ENCODE measurements at places on chromosomes 13 and 19.

DNA sequence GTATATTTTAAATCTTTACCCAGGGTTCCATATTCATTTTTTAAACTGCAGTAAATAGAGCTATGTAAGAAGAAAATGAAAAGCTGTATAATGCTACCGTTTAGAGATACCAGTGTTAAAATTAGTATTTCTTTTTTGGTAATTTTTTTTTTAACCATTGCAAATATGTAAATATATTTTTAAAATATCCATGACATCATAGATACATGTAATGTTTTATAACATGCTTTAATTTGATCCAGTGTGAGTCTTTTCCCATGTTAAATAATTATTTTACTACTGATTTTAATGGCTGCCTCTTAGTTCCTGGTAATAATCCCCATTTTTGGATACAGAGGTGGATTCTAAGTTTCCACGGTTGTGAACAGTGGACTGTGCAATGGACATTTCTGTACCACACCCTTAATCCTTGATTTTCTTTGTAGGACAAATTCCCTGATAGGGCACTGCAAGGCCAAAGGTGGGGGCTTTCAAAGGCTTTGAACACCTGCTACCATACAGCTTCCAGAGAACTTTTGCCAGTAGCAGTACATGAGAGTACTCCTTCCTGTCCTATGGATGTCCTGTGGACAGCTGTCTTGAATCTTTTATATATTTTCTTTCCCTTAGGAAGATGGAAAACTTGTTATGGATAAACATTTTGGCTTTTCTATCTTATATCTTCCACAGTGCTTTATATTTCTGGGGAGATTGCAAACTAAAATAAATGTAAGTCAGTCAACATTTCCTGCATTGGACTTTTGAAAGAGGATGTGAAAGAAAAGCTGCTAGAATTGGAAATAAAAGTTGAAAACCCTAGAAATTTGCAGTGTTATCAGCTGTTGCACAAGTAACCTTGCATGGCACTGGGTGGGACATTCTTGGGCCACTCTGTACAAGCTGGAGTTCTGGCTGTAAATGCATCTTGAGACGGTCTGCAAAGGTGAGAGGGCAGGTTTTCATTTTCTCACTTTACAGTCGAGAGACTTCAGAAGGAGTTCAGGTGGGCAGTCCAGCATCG lies 46.8 kb downstream of the ARHGEF7 start:
- DNase-seq: no peak

- DNase-seq: no peak
Observed at GRCh38 chr19:21655540-21656126, 111.7 kb downstream of the ZNF100 start.

DNA sequence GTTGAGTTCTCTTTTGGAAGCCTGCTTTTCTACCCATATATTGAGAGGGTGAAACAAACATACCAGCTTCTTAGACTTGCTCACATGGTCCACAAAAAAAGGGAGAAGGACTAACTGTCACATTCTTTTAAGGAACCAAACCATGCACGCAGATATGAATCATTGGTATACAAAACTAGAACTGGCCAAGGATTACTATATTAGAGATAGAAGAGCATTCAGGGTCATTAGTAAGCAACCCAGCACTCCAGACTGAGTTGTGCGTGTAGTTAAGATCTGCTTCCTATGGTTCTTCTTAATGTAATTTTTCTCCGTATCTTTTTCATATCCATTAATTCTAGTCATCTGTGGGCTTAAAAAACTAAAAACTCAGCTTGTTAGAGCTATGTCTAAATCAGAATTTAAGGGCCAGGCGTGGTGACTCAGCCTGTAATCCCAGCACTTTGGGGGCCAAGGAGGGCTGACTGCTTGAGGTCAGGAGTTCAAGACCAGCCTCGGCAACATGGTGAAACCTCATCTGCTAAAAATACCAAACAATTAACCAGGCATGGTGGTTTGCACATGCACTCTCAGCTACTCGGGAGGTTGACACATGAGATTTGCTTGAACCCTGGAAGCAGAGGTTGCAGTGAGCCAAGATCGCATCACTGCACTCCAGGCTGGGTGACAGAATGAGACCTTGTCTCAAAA lies 19.6 kb downstream of the ALG5 start:
- DNase-seq: no peak

DNA sequence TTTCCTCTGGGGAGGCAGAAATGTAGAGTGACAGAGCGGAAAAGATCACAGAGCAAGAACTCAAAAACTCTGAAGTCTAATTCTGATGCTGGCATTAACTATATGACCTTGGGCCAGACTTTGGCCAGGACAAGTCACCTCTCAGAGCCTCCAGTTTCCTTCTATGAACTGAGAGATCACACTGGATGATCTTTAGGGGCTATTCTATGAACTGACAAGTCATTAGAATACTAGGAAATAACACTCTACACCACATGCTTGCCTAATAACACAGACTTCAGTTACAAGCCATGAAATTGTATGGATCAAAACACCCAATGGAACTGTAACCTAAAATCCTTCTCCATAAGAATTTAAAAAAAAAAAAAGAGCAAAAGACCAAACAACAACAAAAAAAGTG lies 16.9 kb downstream of the SLC25A30 start:
- no peak for DNase-seq

- DNase-seq: peak; percentile 41
Observed at GRCh38 chr13:113652404-113653263, 5.4 kb downstream of the ATP4B start.

- DNase-seq: no peak
Observed at GRCh38 chr19:31254180-31254551, 95.1 kb downstream of the TSHZ3 start.

- DNase-seq: no peak
Observed at GRCh38 chr13:45953082-45953481, 99.5 kb downstream of the ZC3H13 start.

DNA sequence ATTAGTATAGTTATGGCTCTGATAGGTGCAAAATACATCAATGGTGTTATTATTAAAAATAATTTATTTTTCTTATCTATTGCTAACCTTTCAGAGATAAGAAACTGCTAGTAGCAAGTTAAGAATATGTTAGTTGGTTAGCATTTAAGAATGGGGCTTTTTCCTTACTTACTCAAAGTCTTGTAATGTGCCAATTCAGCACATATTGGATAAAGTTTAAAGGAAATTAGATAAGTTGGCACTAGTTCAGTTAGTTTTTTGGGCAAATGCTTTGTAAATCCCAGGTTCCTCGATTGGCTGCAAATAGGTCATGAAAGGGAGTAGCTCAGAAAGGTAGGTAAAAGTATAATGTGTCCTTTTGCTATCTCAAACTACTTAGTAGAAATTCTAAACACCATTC lies 2806.7 kb downstream of the PCDH9 start:
- no peak for DNase-seq

DNA sequence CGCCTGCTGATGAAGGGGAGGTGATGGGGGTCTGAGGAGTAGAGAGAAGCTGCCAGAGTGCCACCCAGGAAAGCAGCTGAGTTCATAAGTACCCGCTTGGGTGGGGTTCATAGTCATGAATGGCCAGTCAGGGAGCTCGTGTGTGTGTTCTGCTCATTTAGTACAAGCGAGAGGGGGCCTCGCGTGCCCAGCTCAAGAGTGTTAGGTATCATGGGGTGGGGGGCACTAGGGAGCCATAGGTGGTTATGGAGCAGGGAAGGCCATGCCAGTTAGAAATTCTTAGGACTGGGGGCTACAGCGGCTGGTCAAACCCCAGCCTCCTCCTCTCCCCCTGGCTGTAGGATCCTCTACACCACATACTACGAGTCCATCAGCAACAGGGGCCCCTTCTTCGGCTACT lies 46.8 kb downstream of the CD320 start:
- DNase-seq: no peak

- DNase-seq: no peak
Observed at GRCh38 chr13:79056706-79057105, 349.3 kb downstream of the RBM26 start.

GRCh38 chr19:33376423-33376822 lies 2.9 kb downstream of the CEBPG start:
- DNase-seq: peak; percentile 63

DNA sequence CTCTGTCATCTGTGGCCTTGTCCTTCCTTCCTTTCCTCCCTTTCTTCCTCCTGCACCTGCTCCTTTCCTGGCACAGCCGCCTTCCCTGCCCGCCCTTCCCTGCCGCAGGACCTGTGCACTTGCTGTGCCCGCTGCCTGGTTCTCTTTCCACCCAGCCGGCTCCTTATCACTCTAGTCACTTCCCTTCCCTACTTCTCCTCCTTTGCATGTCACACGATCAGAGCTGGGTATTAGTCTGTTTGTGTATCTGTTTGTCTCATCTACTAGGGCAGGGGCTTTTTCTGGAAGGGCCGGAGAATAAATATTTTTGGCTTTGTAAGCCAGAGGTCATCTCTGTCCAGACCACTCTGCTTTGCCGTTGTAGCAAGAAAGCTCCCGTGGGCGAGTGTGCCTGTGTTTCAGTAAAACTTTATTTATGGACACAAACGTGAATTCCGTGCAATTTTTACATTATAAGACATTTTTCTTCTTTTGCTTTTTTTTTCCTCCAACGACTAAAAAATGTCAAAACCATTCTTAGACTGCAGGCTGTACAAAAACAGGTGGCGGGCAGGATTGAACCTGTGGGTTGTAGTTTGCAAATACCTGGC lies 6.1 kb downstream of the KDM4B start:
- no peak for DNase-seq

GRCh38 chr13:35720290-35720689 lies 243.8 kb upstream of the MAB21L1 start:
- no peak for DNase-seq

DNA sequence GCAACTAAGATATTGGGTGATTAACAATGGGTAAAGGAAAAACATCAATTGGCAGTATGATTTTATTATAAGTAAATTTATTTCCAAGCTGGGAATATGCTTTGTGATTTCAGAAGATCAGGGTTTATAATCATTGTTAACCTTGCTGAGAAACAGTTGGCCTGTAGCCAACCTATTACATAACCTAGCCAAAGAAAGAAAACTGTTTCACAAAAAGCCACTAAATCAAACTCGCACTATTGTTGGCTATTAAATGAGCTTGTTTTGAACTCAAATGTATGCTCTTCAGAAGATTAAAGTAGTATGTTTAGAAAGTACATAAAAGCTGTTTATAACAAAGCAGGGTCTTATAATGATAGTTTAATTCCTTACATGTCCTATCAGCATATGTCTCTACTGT lies 151.7 kb downstream of the LHFPL6 start:
- DNase-seq: no peak

DNA sequence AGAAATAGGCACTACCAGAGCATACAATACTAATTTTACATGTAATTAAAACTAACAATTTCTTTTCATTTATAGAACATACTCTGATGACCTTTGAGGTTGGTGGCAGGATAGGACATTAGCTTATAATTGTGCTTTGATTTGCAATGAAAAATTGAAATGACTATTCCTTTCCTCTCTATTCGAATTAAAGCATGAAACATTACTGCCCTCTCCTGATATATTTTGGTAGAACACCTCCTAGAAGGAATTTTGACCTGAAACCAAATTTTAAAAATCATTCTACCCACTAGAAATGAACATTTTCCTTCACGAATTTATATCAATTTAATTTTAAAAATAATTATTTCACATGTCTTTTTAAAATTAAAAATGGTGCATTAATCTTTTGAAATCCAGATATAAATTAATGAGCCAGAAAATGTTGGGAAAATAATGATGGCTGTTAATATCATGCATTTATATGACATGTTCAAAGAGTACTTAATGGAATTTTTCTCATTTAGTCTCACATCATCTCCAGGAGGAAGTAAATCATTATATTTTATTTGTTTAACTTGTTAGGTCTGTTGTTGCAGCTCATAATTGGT lies 556.3 kb upstream of the ARGLU1 start:
- no peak for DNase-seq

All from pancreas (tissue), 10 donors.